ENCODE measurements at places on chromosomes 12 and 14. TPM values are rescaled to one million over a fixed set of nuclear protein-coding genes. Genes with fewer than 3 reads are reported as not detected.

GRCh38 chr12:78680596-78680995, 184.0 kb upstream of the SYT1 start:
- DNase-seq = no peak
- H3K27ac ChIP-seq = no peak overlapping the region
- H3K4me3 ChIP-seq = no peak overlapping the region
- H3K4me1 ChIP-seq = no peaks in the 10 kb centered on the region
- H3K27me3 ChIP-seq = no peaks in the 10 kb centered on the region

DNA sequence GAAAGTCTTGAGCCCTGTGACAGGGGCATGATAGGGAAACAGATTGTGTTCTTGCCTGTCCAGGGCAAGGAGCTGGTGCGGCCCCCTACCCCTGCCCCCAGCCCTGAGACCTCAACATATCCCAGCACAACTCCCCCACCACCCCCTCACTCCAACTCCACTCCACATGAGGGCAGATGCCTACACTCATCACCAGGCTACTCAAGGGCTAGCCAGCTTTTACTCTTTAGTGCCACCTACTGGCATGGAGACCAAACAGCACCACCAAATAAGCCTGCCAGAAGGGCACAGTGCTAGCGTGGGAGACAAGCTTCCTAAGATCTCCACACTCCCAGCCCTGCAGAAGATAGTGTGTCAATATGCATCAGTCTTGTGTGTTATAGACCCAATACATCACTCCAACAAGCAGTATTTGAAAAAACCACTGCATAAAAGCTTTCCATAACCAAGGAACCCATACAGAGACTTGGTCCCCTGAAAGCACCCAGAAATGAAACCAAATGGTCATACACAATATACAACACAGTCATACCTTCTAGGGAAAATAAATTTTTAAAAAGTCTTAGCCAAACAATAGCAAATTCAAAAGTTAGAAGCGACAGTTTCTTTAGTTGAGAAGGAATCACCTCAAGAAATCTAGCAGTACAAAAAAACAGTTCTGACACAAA, 154.4 kb downstream of the KCNK10 start:
- H3K27me3 ChIP-seq = no peaks in the 10 kb centered on the region
- H3K36me3 ChIP-seq = no peaks in the 10 kb centered on the region
- no peak overlapping the region for H3K27ac ChIP-seq
- DNase-seq = no peak

GRCh38 chr12:6894321-6894720, 10.3 kb upstream of the LRRC23 start:
- H3K27me3 ChIP-seq = no peaks in the 10 kb centered on the region
- DNase-seq = no peak
- no peak overlapping the region for H3K4me3 ChIP-seq
- no peaks in the 10 kb centered on the region for H3K36me3 ChIP-seq

DNA sequence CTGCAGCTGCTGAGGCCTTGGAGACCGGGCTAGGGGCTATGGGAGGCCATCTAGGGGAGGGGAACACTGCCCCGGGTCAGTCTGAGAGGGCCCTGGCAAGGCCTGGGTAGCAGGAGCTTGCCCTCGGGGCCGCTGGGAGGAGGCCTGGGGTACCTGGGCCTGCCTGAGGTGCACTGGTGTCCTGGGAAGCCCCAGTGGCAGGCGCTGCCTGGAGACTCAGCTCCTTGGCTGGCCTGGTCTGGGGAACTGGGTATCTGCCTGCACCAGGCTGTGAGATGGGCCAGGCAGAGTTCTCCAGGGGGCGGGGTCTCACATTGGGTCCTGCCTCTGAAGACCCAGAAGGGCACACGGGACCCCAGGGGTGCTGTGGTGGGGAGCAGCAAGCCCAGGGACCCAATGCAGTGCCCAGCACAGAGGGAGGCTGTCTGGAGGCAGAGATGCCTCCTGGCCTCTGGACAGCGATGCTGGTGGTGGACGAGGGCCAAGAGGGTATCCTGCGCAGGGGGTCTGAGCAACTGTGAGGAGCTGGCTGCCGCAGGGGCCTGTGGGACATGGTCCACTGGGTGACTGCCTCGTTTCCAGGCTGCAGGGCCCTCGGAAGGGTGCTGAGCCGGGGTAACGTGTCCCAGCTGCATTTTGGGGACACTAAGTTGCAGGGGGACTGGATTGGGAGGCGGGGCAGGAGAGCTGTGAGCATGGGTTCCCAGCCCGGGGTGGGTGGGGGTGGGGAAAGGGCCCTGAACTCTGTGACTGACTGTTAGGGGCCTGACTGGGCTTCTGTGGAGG, 7.4 kb upstream of the MTA1 start:
- no peak for DNase-seq
- H3K4me3 ChIP-seq = no peak overlapping the region
- no peaks in the 10 kb centered on the region for H3K36me3 ChIP-seq
- peaks cover 13% of the 10 kb centered on the region for H3K27me3 ChIP-seq
- peaks cover 13% of the 10 kb centered on the region for H3K4me1 ChIP-seq

DNA sequence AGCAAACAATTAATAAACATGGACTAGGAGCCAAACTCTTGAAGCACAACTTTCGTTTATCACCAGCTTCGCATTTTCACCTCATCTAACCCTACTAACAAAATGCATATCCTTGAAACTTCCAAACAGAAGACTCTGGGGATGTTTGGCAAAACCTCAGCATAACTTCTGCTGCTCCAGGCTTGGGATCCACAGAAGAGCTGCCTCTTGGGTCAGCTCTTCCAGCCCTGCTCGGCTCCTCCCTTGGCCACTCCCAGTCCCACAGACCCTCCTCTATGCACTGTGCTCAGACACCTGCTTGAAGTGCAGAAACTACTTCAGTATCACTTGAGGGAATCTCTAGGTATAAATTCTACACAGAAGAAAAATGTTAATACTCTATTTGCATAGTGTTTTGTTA, 110.0 kb upstream of the AMIGO2 start:
- DNase-seq = no peak
- no peak overlapping the region for H3K4me3 ChIP-seq
- no peaks in the 10 kb centered on the region for H3K27me3 ChIP-seq

DNA sequence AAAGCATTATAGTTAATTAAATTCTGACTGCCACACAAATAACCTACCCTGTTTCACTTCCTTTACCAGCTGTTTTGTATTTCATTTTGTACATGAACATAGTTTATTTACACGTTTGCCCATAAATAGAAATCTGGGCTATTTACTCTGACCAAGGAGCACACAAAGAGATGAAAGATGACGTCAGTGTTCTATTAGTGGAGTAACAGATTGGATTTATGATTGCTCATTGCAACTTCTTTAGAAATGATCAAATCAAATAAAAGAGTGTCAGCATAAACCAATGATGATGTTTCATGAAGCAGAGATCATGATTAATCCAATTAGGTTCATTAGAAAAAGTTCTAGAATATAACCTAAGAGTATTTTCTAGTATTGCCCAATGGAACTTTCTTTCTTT, 12.0 kb upstream of the RTL1 start:
- no peaks in the 10 kb centered on the region for H3K4me1 ChIP-seq
- no peak overlapping the region for H3K27ac ChIP-seq
- H3K27me3 ChIP-seq = peaks cover 6% of the 10 kb centered on the region
- H3K36me3 ChIP-seq = no peaks in the 10 kb centered on the region

GRCh38 chr12:69822201-69822860, 2.7 kb upstream of the MYRFL start:
- no peaks in the 10 kb centered on the region for H3K27me3 ChIP-seq
- no peaks in the 10 kb centered on the region for H3K36me3 ChIP-seq
- DNase-seq = no peak
- H3K4me1 ChIP-seq = peaks cover 7% of the 10 kb centered on the region
- H3K27ac ChIP-seq = no peak overlapping the region

DNA sequence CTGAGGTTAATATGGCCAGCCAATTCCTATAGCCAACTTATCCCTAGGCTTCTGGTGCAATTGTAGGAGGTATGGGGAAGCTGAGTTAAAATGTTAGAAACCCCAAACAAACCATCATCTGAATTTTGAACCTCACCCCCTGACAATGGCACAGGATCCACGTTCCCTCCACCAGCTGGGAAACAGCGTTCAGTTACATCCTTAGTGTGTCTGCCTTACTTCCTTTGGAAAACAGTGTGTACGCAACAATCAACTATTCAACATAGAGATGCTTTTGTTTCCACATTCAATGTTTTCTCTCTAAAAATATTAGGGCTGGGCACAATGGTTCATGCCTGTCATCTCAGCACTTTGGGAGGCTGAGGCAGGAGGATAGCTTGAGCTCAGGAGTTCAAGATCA, 203.4 kb downstream of the TTC7B start:
- peak overlapping the region; percentile 38 for H3K27ac ChIP-seq
- H3K4me3 ChIP-seq = no peak overlapping the region
- DNase-seq = no peak
- H3K27me3 ChIP-seq = no peaks in the 10 kb centered on the region
- H3K4me1 ChIP-seq = peaks cover 23% of the 10 kb centered on the region

DNA sequence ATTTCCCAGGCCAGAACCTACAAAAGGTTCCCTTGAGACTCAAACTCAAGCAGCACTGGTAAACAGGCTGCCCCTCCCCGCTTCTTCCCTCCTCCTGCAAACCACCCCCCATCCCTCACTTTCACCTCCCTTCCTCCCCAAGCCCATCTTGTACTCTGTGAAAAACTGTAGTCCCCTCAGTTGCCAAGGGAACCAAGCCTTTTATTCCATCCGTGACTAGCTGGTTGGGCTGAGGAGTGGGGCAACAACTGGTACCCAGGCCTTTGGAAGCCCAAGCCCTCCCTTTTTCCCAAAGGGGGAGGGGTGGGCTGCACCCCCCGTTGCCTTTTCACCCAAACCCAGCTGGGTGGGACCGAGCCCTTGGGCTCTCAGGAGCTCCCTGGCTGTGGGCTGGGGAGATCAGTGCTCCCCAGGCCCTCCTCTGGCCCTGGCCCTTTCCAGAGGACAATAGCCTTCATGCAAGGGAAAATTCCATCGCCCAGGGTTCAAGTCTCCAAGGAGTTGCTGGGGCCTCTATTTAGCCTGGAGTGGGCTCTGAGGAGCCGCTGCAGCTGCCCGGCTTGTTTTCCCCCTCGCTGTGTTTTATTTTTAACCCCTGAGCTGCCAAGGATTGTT, 61.9 kb downstream of the ZFP36L1 start:
- H3K27me3 ChIP-seq = no peaks in the 10 kb centered on the region
- H3K36me3 ChIP-seq = no peaks in the 10 kb centered on the region
- H3K4me1 ChIP-seq = peaks cover 31% of the 10 kb centered on the region
- no peak for DNase-seq
- no peak overlapping the region for H3K4me3 ChIP-seq
- no peak overlapping the region for H3K27ac ChIP-seq

DNA sequence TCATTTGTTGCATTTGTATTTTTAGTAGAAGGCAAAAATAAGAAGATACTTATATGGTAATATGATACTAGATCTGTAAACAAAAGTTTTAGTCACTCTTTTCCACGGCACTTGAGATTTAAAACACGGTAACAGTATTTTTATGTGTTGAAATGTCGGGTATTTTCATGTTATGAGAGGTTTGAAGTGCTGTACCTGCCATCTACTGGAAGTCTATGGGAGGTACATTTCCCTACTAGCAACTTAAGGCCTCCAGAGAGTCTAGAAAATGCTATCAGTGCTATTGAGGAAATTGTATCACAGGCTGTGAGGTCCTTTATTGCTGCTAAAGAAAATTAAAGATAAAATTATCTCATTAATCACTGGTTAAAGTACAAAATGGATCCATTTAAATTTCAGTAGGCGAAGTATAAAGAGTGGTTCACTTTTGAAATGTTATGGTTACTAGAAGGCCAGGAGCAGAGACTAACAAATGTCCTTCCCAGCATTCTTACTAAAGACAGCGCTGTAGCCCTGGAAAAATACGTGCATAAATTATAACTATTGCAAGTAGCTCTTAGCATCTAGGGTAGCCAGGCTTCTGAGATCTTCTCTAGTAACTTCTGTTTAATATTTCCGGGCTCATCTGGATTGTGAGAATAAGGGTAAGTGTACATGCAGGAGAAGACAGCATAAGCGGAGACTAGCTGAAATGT, 77.6 kb upstream of the PRKD1 start:
- no peaks in the 10 kb centered on the region for H3K27me3 ChIP-seq
- no peaks in the 10 kb centered on the region for H3K36me3 ChIP-seq
- H3K27ac ChIP-seq = no peak overlapping the region
- no peak for DNase-seq

- no peak overlapping the region for H3K27ac ChIP-seq
- H3K4me3 ChIP-seq = no peak overlapping the region
- H3K4me1 ChIP-seq = peaks cover 3% of the 10 kb centered on the region
- DNase-seq = no peak
Observed at GRCh38 chr14:99516156-99516870, 35.1 kb downstream of the CCNK start.

DNA sequence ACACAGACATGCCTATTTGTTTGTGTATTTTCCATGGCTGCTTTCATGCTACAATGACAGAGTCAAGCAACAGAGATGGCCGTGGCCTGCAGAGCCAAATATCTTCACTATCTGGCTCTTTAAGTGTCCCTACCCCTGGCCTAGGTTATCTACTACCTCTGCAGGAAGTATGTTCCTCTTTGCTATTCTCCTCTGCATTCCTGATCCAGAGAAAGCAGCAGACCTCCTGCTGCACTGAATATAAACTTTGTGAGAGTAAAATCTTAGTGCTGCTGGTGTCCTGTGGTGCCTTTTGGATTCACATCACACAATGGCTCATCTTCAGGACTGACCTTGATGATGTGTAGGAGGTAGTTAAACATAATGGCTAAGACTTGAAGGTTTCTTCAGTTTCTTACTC, 233.4 kb downstream of the IPO8 start:
- no peak overlapping the region for H3K4me3 ChIP-seq
- H3K27ac ChIP-seq = no peak overlapping the region
- DNase-seq = no peak
- no peaks in the 10 kb centered on the region for H3K36me3 ChIP-seq

GRCh38 chr12:45327823-45328383, 112.0 kb downstream of the ANO6 start:
- no peaks in the 10 kb centered on the region for H3K4me1 ChIP-seq
- H3K4me3 ChIP-seq = no peak overlapping the region
- no peaks in the 10 kb centered on the region for H3K27me3 ChIP-seq
- no peak for DNase-seq

GRCh38 chr12:127051139-127051538, 1215.8 kb upstream of the TMEM132C start:
- no peaks in the 10 kb centered on the region for H3K4me1 ChIP-seq
- H3K27me3 ChIP-seq = no peaks in the 10 kb centered on the region
- DNase-seq = no peak
- H3K4me3 ChIP-seq = no peak overlapping the region

DNA sequence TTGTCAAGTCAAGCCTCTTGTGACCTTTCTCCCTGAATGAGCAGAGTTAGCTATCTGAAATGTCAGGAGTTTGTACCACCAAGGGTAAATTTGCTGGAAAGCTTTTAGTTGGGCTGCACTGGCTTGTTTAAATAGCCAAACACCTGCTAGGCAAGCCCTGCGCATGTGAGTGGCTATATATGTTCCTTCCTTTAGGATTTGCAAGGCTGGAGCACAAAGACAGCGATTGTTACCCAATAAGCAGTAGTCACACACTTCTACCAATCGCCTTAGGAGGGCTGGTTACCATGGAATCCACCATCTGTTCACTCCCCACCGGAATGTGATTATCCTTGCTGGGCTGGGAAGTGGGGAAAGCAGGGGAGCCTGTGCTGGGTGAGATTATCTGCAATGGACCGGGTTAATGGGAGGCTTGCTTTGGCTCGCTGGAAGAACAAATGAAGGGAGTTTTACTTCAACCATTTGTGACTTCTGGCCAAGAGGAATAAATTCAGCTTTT, 102.5 kb downstream of the FGD4 start:
- DNase-seq = no peak
- H3K36me3 ChIP-seq = no peaks in the 10 kb centered on the region
- peaks cover 40% of the 10 kb centered on the region for H3K4me1 ChIP-seq
- peak overlapping the region; percentile 21 for H3K4me3 ChIP-seq
- H3K27ac ChIP-seq = peak overlapping the region; percentile 38
- H3K27me3 ChIP-seq = no peaks in the 10 kb centered on the region

The CLEC2A gene
- total RNA-seq = not detected

The OR6C2 gene
- total RNA-seq = not detected

The ANO4 gene
- total RNA-seq = 0.38 TPM

The EEF1AKMT3 gene
- total RNA-seq = 8.0 TPM

The OAS2 gene
- total RNA-seq = 57.7 TPM

The IRAK3 gene
- total RNA-seq = 44.6 TPM

All from upper lobe of right lung (tissue), 1 donor.